ENCODE measurements at places on chromosomes 12 and 14.
A peak's percentile ranks its signal among the peaks of the same experiment; 100 is the strongest.

- DNase-seq = no peak
These were observed 105.3 kb downstream of the PAX9 start for GRCh38 chr14:36766974-36767373.

DNA sequence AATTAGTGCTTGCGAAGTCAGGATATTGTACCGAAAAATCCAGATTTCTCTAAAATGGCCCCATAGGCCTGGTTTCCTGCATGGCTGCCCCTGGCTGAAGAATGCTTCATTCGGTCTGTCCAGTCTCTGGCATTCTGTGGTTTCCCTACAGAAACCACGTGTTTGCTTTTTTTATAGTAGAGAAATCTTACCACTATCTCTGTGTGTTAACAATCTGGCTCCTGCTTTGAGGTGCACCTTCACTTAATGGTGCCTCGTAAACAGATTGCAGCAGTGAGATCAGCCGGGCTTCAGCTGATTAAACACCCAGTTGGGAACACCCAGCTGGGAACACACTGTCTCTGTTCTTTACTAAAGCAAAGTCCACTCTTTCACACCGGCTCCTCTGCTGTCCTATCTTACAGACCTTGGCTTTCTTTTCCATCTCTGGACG, 6.7 kb upstream of the DNAAF2 start:
- DNase-seq = no peak

- DNase-seq = peak; percentile 23
These were observed 1.8 kb upstream of the MED6 start for GRCh38 chr14:70602254-70602653.

DNA sequence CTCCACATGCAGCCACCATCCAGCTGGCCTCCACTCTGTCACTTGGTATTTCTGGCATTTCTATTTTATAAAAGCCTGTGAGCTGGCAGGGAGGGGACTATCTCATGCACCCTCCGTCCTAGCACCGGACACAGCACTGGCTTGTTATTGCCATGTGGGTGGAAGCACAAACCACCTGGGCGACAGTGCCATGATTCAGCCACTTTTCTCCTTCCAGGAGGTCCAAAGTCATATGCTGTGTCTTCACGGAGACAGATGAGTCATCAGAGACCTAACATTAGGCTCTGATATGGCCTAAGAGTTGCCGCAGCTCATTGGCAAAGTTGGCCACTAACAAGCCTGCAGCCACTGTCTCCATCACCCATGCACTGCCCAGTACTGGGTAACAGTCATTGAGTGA, 1123.0 kb downstream of the VRK1 start:
- DNase-seq = no peak

- no peak for DNase-seq
These were observed 91.3 kb upstream of the GZMB start for GRCh38 chr14:24725311-24725710.

Measured in B cell (primary cell).